ENCODE measurements at places on chromosomes 1 and 21. TPM values are rescaled to one million over a fixed set of nuclear protein-coding genes. Genes with fewer than 3 reads are reported as not detected.

DNA sequence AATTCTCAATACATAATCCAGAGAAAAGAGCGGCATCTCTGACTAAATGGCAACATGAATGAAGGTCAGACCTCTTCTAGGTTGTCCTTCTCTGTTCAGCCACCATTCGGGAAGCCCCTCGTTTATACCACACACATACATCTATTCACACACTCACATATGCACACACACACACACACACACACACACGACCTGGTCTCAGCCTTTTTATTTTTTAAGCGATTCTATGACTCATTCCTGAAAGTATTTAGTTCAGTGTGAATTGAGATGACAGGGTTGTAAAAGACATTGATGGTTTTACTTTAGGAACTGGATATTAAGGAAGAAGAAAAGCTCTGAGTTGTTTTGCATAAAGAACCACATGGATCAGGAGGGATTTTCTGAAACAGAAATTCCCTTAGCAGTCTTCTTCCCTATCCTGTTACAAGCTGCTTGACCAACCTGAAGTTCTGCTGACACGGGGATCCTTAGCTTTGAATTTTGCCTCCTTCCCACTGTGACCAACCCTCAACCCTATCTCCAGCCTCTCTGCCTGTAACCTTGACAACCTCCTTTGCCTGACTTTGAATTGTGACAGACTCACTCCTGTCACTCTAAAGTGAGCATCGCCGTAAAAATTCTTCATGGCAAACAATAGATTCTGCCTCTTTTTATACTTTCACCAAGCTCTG, 383.1 kb upstream of the ESRRG start:
- DNase-seq: no peak

Gene PGLYRP4
- total RNA-seq: not detected

- DNase-seq: no peak
Measured at GRCh38 chr1:201880928-201881571, 7.6 kb upstream of the SHISA4 start.

GRCh38 chr21:44653656-44654575, 543 bp downstream of the KRTAP12-4 start:
- DNase-seq: no peak

DNA sequence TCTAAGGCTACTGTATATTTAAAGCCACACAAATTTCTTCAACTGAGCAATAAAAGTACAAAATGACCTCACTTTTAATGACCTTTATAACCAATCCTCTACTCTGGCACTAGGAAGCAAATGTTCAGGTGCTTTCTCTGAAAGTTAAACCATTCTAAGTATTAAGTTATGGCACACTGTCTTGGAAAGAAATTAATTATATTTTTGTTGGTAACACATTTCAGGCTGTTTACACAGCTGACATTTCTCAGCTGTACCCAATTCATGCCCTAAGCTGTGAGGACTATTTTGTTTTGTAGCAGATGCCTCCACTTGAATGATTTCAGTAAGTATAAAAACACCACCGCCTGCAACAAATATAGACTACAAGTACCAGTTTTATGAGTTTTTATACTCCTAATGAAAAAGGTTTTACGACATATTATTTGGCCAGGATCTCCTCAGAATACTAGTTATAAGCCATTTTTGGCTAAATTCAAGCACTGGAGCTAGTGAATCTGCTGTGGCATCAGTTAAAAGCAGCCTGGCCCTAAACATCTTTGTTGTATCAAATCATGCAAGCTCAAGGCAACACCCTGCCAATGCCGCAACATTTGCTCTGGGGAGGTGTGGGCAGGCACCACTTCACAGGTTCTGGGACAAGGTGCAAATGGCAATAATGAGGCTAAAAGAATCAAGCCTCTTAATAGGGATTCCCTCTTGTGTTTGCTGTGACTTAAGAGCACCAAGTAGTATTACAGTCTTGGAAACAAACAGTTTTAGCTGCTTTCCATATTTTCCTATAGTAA, 228.4 kb upstream of the DMRTA2 start:
- no peak for DNase-seq

Gene GSTM2
- 47.1 TPM for total RNA-seq

GRCh38 chr1:220123889-220124288, 30.0 kb downstream of the IARS2 start:
- no peak for DNase-seq

GRCh38 chr1:183674339-183674738, 21.2 kb upstream of the APOBEC4 start:
- DNase-seq: no peak

- DNase-seq: no peak
Measured at GRCh38 chr21:32122082-32122481, 156.8 kb downstream of the MIS18A start.

Gene LCE3B
- total RNA-seq: not detected

Gene KLF17
- total RNA-seq: not detected

- DNase-seq: no peak
Measured at GRCh38 chr1:111955755-111956154, 33.7 kb downstream of the KCND3 start.

- DNase-seq: no peak
Measured at GRCh38 chr1:202361224-202361623, 12.7 kb downstream of the PPP1R12B start.

Gene RAB3B
- total RNA-seq: 0.72 TPM

- no peak for DNase-seq
Measured at GRCh38 chr1:209650454-209650853, 1.8 kb downstream of the LAMB3 start.

DNA sequence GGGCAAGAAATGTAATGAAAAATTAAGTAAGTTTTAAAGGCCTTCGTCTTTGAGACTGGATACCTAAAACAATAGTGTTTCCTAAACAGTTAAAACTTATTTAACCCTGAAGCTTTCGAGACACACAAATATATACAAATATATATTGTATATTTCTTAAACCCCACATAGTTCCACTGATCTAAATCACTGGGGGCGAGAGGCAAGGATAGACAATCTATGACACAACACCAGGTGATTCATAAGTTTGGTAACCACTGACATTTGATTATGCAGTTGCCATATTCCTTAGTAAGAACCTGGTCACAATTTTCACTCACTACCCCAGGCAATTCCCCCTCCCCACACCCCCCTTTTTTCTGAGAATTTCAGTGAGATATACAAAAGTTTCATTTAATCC, 55.3 kb upstream of the BOLA1 start:
- DNase-seq: peak; percentile 41

- no peak for DNase-seq
Measured at GRCh38 chr1:6625584-6626149, 999 bp downstream of the THAP3 start.

- no peak for DNase-seq
Measured at GRCh38 chr1:91754816-91755580, 131.0 kb downstream of the TGFBR3 start.

- no peak for DNase-seq
Measured at GRCh38 chr1:81142099-81142826, 658.5 kb upstream of the ADGRL2 start.
